Suppressor macrophage (primary cell): ENCODE measurements at places on chromosomes 4 and X.

GRCh38 chrX:77945910-77946545 lies 23.4 kb downstream of the PGAM4 start:
- DNase-seq, result peak; percentile 30

GRCh38 chr4:76943790-76944189 lies 5.8 kb upstream of the SEPTIN11 start:
- no peak for DNase-seq

- no peak for DNase-seq
Measured at GRCh38 chr4:151948351-151949016, 187.7 kb upstream of the GATB start.

- DNase-seq, result no peak
Measured at GRCh38 chr4:37476256-37476655, 209.9 kb downstream of the RELL1 start.

- DNase-seq, result no peak
Measured at GRCh38 chrX:79400623-79401022, 33.5 kb upstream of the ITM2A start.

DNA sequence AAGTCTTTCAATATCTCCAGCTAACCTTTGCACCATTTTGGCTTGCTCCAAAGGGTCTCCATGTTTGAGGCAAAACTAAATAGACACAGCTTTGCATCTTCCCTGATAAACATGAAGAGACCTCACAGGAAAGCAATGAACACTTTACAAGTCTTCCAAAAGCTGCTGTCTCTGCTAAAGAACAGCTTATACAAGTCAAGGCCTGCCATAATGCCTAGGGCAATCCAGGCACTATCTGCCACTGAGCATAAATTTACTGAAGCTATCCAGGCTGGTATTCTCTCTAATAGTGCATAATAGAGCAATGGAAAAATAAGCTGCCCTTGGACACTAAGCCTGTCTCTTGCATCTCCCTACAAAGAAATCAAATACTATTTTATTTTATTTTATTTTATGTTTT lies 60.1 kb upstream of the S100G start:
- no peak for DNase-seq

GRCh38 chr4:110489901-110490508 lies 14.1 kb downstream of the ENPEP start:
- DNase-seq, result no peak

GRCh38 chrX:9884031-9884779 lies 83.0 kb upstream of the CLDN34 start:
- no peak for DNase-seq

GRCh38 chrX:156000361-156000926 lies 2.9 kb downstream of the IL9R start:
- no peak for DNase-seq

GRCh38 chr4:183402771-183403170 lies 41.7 kb upstream of the CDKN2AIP start:
- peak; percentile 12 for DNase-seq

GRCh38 chr4:86141161-86141560 lies 218.7 kb downstream of the MAPK10 start:
- DNase-seq, result no peak

GRCh38 chrX:111375747-111376146 lies 36.2 kb downstream of the DCX start:
- DNase-seq, result no peak

DNA sequence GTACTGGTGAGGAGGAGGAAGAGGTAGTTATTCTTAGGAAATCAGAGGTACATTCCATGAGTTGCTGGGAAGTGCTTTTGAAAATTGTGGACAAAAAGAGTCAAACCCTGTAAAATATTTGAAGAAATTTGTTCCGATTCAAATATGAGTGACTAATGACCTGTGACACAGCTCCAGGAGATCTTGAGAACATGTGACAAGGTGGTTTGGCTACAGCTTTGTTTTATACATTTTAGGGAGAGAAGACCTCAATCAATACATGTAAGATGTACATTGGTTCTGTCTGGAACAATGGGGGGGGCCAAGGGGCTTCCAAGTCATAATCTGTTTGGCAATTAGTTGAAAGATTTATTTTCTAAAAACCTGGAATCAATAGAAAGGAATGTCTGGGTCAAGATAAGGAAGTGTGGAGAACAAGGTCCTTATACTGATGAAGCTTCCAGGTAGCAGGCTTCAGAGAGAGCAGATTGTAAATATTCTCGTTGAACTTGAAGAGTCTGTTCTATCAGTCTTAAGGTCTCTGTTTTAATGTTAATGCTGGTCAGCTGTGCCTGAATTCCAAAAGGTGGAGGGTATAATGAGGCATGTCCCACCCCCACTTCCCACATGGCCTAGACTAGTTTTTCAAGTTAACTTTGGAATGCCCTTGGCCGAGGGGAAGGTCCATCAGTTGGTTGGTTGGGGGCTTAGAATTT lies 15.5 kb upstream of the DAPP1 start:
- no peak for DNase-seq

DNA sequence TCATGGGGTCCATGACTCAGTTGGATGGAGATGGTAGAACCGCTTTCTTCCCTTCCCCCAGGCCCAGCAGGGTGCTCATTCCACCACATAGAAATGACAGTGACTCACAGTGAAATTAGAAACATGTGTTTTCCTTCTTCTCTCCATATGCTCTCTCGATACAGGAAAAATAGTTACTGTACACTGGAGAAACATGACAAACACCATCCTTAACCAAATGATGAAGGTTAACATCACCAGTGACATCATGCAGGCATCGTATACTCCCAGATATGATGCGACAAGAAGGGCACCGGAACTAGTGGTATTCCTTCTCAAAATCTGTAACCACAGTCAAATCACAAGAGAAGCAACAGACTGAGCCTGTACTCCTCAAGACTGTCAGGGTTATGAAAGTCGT lies 11.7 kb upstream of the RAB40A start:
- no peak for DNase-seq

GRCh38 chr4:123553733-123554637 lies 157.4 kb downstream of the SPRY1 start:
- no peak for DNase-seq

- DNase-seq, result no peak
Measured at GRCh38 chr4:123291329-123291728, 105.3 kb upstream of the SPRY1 start.

DNA sequence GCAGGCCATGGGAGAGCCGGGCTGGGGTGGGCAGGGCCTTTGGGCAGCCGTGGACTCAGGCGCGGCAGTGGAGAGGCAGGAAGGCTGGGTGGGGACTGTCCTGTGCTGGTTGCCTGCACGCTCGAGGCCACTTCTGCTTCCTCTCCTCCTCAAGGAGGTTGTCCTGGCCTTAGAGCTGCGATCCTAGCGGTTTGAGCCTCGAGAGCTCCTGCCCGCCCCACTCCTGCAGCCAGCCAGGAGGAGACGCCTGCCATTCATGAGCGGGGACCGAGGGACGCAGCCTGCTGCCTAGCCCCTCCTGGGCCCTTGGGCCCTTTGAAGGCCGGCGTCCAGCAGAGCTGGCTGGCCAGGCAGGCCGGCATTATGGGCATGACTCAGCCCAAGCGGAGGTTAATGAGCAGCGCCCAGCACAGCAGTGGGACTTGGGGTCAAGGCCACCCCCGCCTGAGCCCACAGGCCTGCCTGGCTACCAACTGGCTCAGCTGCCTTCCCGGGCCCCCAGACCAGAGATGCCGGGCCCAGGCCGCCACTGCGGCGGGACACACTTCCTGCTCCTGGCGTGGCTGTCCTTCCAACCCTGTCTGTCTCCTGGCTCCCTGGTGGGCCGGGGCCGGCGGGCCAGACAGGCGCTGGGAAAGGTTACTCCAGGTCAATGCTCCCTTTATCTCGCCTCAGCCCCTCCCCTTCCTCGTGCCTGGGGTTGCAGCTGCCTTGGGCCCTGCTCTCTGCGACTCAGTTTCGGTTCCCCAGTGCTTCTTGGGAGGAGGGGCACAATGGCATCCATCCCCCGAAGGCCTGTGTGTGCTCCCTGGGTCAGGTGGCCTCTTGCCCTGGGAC lies 1.8 kb downstream of the ABCD1 start:
- DNase-seq, result peak; percentile 90

DNA sequence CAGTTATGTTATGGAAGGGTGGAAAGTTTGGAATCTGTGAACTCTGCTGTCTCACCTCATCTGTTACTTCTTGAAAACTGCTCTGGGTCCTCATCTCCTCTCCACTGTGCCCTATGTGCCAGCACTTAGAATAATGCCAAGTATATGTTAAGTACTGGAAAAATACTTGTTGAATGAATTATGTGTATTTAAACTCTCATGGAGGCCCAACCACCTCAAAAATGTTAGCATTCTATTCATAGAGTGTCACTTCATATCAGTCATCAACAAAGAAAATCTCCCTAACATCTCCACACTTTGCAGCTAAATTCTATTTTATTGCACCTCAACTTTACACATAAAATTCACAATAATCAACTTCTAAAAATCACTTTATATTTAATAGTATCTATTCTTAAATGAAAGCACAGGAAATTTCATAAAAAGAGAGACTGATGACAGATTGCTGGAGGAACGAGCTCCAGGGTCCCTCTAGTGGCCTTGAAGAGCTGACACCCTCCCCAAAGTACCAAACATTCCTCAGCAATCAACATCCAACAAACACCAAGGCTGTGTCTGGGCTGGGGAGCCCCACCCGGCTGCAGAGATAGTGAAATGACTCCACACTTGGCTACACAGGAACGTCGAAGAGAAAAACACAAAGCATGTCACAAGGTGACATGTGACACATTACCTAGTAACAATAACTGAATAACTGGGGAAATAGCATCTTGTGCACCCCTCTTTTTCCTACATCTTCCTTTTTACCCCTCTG lies 45.8 kb downstream of the SLC39A8 start:
- peak; percentile 14 for DNase-seq

DNA sequence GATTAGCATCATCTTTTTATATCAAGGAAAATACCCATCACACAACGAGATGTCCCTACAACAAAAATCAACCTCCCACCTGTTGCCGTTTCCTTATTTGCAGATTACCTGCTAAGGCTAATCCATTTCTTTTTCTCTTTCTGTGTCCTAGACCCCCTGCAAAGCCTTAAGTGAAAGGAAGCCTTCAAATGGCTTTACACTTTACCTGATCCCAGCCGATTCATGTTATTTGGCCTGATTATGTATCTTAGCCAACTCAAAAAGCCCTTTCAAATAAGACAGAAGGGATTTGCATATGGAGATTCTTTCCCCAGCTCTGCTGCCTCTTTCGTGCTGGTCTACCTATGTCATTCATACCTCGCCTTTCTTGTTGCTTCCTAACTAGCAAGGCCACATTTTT lies 14.4 kb downstream of the ABCG2 start:
- no peak for DNase-seq

- no peak for DNase-seq
Measured at GRCh38 chrX:45912316-45912715, 632.9 kb downstream of the ZNF674 start.

GRCh38 chrX:77398330-77398954 lies 48.7 kb upstream of the FGF16 start:
- DNase-seq, result no peak

DNA sequence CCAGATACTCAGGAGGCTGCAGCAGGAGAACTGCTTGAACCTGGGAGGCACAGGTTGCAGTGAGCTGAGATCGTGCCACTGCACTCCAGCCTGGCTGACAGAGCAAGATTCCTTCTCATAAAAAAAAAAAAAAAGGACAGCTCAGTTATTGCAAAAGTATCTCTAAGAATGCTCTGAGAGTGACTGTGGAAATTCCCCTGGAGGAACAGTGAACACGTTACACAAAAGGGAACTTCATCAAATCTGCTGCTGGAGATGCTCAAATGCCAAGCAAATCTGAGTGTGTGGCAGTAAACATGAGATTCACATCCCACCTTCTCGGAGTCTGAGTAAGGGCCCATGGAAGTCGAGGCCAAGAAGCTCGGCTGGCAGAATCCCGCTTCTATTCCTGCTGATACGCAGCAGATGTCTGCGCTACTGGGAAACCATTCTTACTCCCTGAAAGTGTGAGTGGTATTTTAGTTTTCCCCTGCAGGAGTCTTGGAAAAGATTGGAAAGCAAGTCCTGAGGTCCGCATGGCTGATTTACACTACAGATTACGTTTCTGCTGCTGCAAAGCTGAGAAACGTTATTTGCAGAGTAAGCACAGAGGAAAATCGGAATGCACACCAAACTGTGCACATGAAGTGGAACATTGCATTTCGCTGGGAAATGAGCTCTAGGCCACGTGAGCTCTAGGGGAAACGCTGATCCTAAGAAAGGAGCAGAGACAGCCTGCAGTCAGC lies 162.9 kb downstream of the NSUN7 start:
- DNase-seq, result peak; percentile 58

DNA sequence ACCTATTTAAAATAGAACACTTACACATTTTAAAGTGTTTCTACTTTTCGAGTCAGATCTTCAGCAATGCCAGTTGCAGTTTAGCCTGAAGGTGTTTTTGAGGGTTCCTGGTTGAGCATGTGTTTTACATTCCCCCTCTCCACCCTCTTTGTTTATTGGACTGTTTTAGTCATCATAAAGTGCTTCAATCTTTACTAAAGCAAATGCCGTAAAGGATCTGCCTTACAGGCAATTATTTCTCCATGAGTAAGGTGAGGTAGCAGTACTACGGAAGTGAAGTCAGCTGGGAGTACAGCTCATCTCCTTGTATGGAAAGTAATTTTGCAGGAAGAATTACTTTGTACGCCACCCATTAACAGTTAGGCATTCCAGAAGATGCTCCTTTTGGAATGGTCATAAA lies 36.9 kb downstream of the PDLIM5 start:
- no peak for DNase-seq

GRCh38 chr4:95556207-95556859 lies 7.6 kb upstream of the UNC5C start:
- no peak for DNase-seq

- peak; percentile 4 for DNase-seq
Measured at GRCh38 chrX:46374371-46374770, 170.8 kb downstream of the ZNF674 start.

DNA sequence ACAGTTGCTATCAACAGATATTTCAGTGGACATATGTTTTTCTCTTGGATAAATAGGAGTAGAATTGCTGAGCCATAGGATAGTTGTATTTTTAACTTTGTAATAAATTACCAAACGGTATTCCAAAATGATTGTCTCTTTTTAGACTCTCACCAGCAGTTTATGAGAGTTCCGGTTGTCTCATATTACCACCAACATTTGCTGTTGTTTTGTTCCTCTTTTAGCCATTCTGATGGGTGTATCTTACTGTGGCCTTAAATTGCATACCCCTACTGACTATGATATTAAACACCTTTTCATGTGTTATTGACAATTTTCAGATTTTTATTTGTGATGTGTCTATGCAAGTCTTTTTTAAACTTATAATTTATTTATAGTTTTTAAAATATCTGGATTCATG lies 39.7 kb downstream of the SNX25 start:
- no peak for DNase-seq

DNA sequence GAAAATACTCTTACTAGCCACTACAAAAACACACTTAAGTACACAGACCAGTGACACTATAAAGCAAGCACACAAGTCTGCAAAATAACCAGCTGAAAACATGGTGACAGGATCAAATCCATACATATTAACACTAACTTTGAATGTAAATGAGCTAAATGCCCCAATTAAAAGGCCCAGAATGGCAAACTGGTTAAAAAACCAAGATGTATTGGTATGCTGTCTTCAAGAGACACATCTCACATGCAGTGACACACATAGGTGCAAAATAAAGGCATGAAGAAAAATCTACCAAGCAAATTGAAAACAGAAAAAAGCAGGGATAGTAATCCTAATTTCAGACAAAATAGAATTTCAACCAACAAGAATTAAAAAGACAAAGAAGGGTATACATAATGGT lies 10.9 kb downstream of the PF4 start:
- DNase-seq, result no peak
